ENCODE measurements at places on chromosomes 2 and 18.
A peak's percentile ranks its signal among the peaks of the same experiment; 100 is the strongest.

DNA sequence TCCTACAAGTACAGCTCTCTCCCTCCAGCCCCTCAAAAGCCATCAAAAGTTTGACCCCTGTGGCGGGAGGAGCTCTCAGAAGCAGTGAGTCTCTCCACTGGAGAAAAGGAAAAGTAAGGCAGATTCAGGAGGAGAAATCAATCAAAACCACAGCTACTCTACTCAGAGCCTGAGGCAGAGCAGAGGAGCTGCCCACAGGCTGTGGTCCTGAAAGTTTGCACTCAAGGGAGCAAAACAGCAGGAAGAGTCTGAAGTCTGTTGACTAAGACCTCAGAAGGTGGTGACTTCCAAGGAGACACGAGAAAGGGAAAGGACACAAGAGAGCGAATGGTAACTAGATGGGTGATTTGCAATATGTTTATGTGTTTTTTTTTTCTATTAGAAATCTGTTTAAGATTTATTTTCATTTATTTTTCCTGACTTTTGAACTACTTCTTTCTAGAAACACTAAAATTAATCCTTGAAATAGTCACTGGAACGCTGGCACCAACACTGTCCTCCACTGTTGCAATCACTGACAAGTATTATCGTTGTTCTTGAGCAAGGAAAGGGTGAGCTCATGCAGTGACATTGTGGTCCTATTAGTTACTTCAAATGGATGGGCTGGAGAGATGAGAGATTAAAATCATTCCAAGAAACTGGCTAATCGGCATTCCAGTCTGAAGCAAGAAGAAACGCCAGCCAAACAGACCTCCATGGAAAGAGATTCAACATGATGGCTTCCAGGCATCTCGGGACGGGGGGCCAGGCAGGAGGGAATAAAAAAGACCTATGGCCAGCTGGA is 35.8 kb downstream of the PID1 start:
- no peak for DNase-seq

GRCh38 chr2:98829581-98830270 is 98.8 kb upstream of the MGAT4A start:
- no peak for DNase-seq

DNA sequence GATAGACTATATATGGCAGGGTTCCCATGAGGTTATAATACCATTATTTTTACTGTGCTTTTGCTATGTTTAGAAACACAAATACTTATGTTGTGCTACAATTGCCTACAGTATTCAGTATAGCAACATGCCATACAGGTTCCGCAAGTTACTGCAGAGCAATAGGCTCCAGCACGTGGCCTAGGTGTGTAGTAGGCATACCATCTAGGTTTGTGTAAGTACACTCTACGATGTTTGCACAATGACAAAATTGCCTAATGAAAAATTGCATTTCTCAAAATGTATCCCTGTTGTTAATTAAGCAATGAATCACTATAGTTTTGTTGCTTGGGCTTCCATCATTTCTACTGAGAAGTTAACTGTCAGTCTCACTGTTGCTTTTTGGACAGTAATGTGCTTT is 9.8 kb downstream of the CD302 start:
- no peak for DNase-seq

GRCh38 chr2:38260469-38260868 is 116.6 kb downstream of the ATL2 start:
- DNase-seq = no peak

- DNase-seq = no peak
These were observed 358.9 kb downstream of the TNS1 start for GRCh38 chr2:217643789-217644301.

DNA sequence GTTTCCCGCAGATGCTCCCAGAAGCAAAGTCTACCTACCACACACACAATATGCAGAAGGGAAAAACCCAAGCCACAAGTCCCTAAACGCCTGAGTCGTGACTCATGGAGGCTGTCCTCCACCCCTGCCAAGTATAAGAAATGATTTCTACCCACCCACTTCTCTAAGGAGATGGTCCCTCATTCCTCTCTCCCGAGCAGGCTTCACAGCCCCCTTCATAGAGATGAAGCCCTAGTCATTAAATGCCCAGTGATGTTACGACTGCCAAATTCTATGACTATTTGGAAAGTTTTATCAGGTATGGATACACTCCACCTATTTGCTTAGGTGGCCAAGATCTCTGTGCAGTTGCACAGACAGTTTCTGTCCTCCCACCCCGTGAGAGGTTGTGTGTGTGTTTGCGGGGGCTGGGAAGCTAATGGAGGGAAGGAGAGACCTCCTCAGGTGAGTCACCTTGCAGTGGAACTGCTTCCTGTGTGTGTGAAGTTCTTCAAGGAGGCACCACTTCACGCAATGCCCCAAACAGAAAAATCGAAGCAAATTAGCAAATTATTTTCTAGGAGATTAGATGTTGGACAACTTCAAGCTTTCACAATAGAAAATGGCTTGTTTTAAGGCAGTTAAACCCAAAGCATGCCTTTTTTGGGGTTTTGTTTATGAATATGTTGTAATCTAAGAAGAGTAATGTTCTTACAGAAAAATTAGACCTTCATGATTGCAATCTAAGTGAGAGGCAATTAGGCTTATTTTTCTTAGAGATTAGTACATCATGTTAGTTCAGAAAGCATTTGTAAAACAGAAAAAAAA is 175.2 kb downstream of the TGIF1 start:
- peak; percentile 86 for DNase-seq

- no peak for DNase-seq
These were observed 14.6 kb downstream of the POU3F3 start for GRCh38 chr2:104868505-104868866.

DNA sequence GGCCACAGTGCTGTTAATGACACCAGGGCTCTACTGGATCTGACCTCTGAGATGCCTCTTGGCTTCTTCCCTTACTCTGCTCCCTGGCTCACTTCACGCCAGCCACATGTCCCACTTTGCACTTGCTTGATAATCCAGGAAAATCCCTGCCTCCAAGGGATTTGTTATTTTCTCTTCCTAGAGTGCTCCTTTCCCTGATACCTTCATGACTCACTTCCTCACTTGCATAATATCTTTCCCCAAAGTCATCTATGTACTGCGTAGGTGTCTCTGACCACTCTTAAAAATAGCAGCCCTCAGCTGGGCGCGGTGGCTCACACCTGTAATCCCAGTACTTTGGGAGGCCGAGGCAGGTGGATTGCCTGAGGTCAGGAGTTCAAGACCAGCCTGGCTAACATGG is 572.3 kb downstream of the PLCL1 start:
- DNase-seq = no peak
